Brain (organoid and tissue), 16 donors: ENCODE measurements at places on chromosomes 16 and 17. TPM values are rescaled to one million over a fixed set of nuclear protein-coding genes. Genes with fewer than 3 reads are reported as not detected.

DGKE gene
- 2.7 TPM for polyA plus RNA-seq

YPEL3 gene
- polyA plus RNA-seq = 277 TPM

ATP2A1 gene
- 0.51 TPM for polyA plus RNA-seq

ZSCAN10 gene
- not detected for polyA plus RNA-seq

CCL7 gene
- not detected for polyA plus RNA-seq
